ENCODE measurements at places on chromosomes 3 and 15.

DNA sequence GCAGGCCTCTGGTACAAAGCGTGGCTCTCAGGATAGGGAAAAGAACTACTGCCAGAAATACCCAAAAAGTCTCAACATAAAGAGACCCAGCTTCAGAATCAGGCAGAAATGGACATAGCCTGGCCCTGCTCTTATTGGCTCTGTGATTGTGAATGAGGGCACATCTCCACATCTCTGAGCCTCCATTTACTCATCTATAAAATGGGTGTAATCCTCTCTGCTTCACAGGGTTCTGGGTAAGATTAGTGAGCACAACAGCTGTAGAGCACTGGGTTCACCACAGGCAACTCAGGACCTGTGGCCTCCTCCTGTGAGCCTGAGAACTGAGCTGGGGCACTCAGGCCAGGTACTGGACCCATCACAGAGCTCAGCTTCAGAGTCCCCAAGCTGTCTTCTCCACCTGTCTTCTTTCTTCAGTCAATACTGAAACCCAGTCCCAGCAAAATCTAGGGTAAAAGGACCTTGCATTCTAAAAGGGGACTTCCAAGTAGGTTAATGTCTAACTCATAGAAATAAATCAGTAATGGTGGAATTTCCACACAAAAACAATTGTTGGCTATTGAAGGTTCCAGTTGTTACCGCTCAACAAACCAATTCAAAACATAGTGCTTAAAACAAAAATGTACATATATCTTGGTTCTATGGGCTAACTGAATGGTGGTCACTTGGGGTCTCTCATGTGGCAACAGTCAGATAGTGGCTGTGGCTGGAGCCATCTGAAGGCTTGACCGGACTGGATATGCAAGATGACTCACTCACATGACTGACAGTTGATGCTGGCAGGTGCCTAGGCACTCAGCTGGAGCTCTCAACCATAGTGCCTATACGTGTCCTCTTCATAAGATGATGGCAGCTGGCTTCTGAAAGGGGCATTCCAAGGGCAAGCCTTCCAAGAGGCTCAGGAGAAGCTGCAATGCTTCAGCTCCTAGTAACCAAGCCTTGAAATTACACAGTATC lies 47.3 kb downstream of the TRIM42 start:
- no peak for DNase-seq

GRCh38 chr3:156750191-156750873 lies 75.8 kb upstream of the LEKR1 start:
- DNase-seq: no peak

GRCh38 chr15:60228101-60228500 lies 169.7 kb downstream of the ANXA2 start:
- DNase-seq: no peak

GRCh38 chr3:37139567-37140052 lies 34.8 kb downstream of the LRRFIP2 start:
- DNase-seq: no peak

- DNase-seq: no peak
These were observed 102.2 kb downstream of the TMEM266 start for GRCh38 chr15:76162036-76162398.

- no peak for DNase-seq
These were observed 17.4 kb upstream of the RTP2 start for GRCh38 chr3:187719628-187720336.

DNA sequence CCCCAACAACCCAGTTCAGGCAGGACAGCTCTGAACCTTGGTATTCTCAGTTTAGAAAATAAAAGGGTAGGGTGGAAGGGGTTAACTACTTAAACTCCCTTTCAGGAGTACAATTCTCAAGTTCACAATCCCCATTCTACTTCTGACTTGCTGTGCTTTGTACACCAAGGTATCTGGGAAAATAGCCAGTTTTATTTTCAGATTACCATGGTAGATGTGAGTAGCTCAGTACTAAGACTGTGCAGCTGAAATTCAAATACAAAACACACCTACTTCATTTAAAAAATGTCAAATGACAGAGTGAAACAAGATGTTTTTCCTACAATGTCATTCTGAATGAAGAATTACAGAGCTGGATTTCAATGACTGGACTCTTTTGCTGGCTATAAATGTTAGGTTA lies 27.4 kb downstream of the SLC7A14 start:
- DNase-seq: no peak

- no peak for DNase-seq
These were observed 108.1 kb downstream of the PEAK1 start for GRCh38 chr15:77311618-77312398.

GRCh38 chr3:69591164-69591736 lies 148.0 kb upstream of the MITF start:
- no peak for DNase-seq

DNA sequence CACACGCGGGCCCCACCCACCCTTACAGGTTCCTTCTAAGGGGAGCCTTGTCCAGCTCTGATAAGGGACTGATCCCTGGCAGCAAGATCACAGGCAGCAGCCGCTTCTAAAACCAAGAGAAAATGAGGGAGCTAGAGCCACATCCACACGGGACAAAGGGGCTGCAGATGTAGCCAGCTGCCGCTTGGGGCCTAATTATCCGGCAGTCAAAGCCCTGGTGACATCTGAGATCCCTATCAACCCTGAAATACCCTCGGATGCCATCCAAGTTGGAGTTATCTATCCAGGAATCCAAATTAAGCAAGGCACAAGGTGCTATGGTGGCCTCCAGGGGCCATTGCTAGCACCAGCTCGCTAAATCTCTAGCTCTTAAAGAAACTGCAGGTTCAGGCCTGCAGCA lies 248.3 kb downstream of the VPS13C start:
- DNase-seq: no peak

GRCh38 chr15:42218953-42219592 lies 11.0 kb upstream of the VPS39 start:
- DNase-seq: no peak

- DNase-seq: no peak
These were observed 64.5 kb upstream of the LRIG1 start for GRCh38 chr3:66565301-66565700.

All from NCI-H774 (cell line).